ENCODE measurements at places on chromosomes 5 and 9.

DNA sequence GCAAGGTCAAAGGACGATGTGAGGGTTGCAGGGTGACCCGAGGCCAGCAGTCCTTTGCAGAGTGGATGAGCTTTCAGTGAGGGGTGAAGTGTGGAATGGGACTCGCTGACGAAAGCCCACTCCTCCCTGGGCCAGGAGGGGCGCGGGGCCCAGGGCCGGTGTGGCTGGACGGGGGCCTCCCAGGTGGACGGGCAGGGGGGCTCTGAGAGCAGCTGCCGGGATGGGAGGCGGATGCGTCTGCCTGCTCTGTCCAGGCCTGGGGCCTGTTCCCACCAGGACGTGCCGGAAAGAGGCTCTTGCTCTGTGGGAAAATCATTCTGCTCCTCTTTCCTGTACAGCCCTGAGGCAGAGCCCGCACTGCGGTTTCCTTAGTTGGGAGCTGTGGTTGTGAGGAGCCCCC, 24.3 kb downstream of the IRX4 start:
- no peak for DNase-seq

DNA sequence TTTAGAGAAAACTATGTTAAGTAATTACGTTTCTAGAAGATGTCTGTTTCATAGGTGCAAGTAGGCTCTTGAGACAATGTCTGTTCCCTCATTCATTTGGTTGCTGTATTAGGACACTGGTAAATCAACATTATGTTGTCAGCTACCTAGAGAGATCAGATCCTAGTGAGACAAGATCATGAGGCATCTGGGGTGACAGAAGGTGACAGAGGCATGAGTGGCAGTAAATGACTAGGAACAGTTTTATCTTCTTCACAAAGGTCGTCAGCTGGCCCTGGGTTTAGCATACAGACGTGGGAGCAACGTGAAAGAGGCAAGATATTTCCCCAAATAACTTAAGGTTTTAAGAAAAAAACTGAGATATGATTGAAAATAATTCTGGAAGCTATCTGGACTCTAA, 1926.3 kb upstream of the WWC1 start:
- no peak for DNase-seq

DNA sequence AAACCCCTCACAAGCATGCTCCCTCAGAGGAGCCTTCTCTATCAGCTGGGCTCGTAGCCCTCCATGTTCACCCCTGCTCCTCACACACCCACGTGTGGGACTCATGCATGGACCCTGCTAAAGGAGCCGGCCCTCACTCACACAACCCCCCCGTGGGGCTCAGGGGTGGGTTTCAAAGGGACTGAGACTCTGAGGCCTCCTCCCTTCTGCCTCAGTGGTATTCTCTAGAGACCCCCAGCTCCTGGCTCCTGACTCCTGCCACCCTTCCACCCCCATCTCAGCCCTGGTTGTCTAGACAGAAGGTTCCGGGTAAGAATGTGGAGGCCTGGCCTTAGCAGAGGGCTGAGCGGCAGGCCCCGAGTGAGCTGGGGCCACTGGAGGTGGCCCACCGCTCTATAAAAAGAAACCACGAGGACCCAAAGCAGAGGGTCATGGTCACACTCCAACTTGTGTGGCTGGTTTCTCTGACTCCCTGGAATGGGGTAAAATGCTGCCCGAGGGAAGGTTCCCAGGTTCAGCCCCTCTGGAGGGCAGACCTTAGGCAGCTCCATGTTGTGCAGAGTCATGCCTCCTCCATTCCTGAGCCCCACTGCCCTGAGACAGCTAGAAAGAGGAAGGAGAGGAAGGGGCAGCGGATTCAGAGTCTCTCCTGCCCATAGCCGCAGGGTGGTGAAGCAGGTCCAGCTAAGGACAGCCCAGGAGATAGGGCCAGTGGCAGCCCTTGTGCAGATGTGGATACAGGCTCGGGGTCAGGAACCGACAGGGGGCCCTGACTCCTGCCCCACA, 10.8 kb downstream of the SEPTIN8 start:
- no peak for DNase-seq

- no peak for DNase-seq
These were observed 32.2 kb downstream of the ANXA6 start for GRCh38 chr5:151125421-151125820.

DNA sequence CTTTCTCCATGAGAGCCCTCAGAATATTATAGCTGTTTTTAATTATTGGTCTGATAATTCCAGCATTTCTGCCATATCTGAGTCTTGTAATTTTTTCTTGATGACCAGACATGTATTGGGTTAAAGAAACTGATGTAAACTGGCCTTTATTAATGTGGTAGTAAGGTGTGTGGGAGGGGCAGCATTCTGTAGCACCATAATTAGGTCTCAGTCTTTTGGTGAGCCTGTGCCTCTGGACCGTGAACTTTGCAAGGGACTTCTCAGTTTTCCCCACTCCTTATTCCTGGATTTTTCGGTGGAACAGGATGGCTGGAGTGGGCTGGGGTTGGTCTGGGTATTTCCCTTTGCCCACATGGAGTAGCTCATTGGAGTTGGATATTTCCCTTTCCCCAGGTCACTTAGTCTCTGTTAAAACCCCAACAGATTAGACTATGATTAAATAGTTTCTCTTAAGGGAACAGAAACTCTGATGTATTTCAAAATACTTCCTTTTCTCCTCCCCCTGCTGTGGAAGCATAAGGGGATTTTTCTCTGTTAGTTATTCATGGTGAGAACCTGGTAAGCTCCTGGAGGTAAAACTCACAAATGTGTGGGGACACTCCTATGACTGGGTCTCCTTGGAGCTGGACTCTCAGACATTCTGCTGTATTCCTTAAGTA, 52.4 kb downstream of the FSD1L start:
- DNase-seq = no peak

GRCh38 chr5:139140591-139141071, 57.5 kb downstream of the SIL1 start:
- no peak for DNase-seq

GRCh38 chr9:17531642-17532254, 47.1 kb upstream of the SH3GL2 start:
- DNase-seq = no peak

DNA sequence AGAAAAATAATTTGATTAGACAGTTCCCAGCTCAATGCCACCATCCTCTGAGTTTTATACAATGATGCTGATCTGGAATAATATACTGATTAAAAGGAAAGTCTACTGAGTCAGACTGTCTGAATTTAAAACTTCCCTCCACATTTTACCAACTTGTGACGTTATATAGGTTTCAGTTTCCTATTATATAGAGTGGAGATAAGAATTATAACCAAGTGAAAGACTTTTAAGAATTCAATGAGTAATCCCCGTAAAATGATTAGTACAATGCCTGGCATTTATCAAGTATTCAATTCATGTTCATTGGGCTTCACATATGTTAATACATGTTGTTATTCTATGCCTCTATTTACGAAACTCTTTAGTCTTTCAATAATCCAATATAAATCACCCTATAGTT, 166.0 kb downstream of the CDH9 start:
- DNase-seq = no peak

GRCh38 chr9:98291820-98292219, 36.4 kb upstream of the TBC1D2 start:
- DNase-seq = no peak

DNA sequence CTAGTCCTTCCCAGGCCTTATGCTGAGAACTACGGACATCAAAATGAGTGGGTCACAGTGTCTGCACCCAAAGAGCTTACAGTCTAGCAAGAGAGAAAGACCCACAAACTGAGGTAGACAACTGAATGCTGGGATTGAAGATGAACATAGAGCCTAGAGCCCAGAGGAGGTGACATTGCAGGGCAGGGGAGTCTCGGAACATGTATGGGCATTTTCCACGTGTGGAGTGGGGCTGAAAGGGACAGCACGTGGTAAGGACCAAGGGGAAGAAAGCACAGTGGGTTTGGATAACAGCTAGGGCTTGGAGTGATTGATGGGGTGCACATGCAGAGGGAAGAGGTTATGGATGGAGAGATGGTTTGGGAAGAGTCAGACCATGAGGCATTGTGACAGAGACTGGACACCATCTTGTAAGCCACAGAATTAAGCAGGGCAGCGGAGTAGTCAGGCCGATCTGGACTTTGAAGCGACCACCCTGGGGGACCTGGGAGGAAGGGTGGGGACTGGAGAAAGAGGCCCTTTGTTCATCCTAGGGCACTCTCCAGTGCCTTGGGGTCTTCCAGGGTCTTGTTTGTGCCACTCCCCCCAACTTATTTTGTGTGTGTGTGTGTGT, 47.5 kb upstream of the SH3PXD2B start:
- DNase-seq = no peak

DNA sequence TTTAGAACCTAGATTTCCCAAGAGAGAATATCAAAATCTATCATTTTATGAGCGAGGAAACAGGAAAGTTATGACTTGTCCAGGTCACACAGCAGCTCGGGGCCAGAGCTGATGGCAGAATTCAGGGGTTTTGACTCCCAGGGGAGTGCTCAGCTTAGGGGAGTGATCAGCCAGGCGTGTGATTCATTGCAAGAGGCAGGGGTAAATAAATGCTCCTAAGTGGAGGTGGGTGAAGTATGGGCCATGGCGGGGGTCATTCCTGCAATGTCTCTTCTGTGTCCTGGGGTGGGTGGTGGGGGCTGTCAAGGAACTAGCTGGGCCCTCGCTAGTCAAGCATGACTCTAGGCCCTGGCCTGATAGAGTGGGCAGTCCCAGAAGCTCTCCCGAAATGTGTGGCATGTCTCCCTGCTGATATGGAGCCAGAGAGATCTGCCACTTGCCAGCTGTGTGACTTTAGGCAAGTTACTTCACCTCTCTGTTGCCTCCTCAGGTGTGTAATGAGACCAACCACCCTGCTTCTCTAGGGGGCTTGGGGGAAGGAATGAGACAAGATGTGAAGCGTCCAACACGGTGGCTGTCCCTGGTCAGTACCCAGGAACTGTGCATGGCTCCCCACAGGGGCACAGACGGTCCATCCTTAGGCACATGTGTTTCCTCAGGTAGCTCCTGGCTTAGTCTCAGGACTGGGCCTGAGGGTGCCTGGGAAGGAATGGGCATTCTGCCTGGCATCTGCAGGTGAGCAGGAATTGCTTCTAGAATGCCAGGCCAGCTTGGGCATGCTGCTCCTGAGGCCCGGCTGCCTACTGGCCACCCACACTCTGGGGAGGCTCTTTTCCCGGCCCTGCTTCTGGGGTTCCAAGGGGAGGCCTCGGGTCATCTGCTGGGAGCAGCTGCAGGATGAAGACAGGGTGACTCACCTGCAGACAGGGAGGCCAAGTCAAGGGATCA, 36.5 kb upstream of the SH3PXD2B start:
- DNase-seq = no peak

DNA sequence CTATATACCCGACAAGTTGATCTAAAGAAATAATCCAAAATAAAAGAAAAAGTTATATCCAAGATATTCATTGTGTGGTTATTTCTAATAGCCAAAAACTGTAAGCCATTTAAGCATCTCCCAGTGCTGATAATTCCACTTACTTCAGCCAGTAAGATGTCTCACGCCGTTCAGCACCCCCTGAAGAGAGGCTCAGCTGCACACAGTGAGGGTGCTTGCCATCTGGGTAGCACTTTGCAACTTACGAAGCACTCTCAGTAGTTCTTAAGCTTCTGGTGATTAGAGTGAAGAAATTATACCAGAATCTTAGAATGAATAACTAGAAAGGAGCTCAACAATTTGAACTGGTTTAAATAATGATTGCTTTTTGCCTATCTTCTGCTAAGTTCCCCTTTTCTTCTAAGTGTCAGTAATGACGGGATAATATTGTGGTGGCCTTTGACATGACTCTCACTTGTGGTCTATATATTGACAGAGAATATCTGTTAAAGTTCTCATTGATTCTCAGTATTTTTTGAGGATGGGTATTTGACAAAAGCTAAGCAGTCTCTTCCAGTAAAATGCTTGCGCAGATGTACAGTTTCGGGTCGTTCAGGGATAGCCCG, 26.2 kb upstream of the LTC4S start:
- no peak for DNase-seq

DNA sequence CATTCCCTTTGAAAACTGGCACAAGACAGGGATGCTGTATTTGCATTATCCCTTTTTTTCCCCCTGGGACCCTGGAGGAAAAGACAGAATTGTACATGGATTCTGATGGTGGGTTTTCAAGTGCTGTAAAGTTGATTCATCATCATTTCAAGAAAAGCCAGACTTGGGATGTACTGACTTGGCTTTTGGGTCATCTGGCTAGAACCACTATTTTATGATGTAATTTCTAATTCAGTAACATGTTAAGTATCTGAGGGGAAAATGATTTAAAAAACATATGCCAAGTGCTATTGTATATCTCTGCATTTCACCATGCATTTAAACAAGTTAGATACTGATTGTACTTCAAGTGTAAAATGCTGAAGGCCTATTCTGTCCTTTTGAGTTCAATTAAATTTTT, 15.2 kb upstream of the MAP3K1 start:
- no peak for DNase-seq

DNA sequence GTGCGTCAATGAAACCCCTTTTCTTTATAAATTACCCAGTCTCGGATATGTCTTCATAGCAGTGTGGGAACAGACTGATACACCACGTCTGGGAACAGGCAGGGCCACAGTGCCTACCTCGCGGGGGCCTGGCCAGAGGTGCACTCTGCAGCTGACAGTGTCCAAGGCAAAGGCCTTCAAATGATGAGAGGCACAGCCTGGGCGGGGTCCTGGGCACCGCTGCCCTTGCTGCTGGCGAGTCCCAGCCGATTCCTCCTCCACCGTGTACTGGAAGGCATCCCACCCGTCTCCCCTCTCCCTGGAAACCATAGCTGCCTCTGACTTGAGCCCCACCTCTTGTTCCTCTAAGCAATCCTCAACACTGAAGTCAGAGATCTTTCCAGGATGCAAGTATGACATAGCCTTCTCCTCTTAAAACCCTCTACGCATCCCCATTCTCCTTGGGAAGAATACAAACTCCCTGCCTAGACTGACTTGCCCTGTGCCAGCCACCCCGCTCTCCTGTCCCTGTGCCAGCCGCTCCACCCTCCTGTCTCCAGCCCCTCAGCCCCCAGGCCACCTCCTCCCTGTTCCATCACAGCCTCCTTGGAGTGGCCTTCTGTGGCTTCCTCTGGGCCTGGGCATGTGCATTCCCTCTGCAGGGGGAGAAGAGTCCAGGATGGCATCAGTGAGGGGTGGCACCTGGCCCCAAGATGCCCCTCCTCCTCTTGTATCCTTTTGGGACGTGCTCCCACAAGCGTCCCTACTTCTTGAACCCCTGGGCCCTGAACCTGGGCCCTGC, 8.1 kb upstream of the COL5A1 start:
- DNase-seq = no peak

- no peak for DNase-seq
These were observed 131.5 kb upstream of the PANK3 start for GRCh38 chr5:168710706-168711105.

DNA sequence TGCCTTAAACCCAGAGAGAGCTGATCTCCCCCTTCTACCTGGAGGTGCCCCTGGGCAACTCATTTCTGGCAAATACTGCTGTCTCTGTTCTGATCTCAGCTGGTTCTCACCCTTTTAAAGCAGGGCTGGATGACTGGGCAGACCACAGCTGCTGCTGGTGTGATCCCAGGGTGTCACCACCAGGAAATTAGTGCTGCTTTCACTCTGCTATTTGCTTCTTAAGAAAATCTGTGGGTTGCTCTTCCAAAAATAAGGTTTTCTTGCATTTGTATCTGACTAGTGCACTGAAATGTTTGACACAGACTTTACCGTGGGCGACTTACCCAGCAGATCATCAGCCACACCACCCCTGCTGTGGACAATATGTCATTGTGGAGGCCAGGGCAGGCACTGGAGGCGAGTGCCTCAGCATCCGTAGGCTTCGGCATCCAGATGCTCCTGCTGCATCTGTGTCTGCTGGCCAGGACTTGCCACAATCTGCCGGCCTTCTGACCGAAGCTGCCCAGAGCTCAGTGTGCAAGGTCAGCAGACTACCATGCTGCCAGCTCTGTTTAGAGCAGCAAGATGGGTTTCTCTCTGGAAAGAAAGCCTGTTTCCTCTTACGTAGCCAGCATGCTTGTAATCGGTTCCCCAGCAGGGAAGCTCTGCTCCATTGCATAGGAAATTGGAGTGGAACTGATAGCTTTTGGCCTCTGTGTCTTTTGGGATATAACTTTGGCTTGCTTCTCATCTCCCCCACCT, 13.6 kb downstream of the ARHGAP26 start:
- no peak for DNase-seq

Measured in NCI-H187 treated with DMSO at 0.1 percent for 48 hours (cell line).